Endodermal cell (in vitro differentiated cells): ENCODE measurements at places on chromosomes 3 and 15.

GRCh38 chr3:61912158-61912557 lies 350.8 kb downstream of the PTPRG start:
- no peak for DNase-seq

DNA sequence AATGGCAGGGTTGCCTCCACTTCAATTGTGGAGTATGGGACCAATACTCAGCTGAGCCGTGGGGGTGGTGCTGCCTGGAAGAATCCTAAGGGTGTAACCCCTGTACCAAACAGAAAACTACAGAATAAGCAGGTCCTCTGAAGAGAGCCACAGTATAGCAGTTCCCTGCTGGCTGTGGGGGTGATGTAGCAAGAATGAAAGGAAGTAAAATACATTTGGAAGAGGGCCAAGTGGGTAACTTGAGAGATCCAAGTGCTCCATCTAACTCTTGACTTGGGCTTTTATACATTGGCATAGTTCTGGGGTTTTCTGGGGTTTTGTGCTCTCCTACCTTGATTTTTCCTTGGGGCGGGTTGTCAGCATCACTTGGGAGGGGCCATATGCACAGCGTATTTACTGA lies 341.4 kb downstream of the OTOL1 start:
- no peak for DNase-seq

- peak; percentile 52 for DNase-seq
Observed at GRCh38 chr15:68640791-68641331, 62.1 kb downstream of the CORO2B start.

- no peak for DNase-seq
Observed at GRCh38 chr3:150059729-150060128, 89.0 kb upstream of the PFN2 start.

DNA sequence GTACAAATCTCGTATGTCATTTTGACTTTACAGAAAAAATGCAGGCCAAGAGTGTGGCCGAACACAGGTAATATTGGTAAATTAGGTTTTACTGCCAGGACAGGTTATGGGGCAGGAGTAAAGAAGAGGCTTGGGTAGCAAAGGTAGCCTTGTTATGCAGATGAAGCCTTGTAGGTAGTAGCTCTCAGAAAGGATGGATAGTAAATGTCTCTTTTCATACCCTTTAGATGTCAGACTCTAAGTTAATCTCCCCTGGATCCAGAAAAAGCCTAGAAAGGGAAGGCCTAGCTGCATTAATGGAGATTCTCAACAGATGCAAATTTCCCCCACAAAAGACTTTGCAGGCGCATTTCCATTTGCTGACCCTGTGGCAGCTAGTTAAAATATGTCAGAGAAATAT lies 1445.1 kb upstream of the CADM2 start:
- no peak for DNase-seq

- no peak for DNase-seq
Observed at GRCh38 chr15:34584996-34585395, 1.5 kb upstream of the GOLGA8B start.

- no peak for DNase-seq
Observed at GRCh38 chr3:40021338-40021737, 211.9 kb downstream of the MYRIP start.

DNA sequence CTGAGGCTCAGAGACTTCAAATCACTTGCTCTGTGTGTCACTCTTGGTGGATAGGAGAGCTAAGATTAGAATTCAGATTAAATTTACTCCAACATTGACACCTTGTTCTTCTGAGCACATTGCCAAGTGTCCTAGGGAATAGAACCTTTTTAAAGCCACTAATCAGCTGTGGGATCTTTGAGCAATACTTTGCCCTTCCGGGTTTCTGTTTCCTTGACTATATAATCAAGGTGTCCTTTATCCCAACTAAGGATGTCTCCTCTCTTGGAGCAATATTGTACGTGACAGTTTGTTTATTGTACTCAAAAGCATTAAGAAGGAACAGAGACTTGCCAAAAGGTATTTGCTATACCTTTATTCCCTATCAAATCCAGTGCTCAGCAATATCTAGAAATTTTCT lies 170.9 kb upstream of the CADPS start:
- DNase-seq: no peak

DNA sequence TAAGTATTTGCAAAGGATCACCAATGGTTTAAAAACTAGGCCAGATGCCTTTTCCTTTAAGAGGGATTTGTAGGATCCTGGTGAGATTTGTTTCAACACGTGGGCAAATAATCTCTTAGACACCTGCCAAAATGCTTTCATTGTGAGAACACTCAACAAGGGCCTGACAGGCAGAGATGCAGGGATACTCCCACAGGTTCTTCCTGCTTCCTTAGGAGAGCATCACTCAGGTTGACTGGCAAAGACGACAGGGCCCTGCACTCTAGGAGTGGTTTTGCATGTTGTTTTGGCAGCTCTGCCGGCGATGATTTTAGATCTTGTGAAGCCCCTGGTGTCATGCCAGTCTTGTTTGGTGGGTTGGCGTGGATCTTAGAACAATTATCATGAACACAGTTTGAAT lies 184.5 kb downstream of the NR1D2 start:
- DNase-seq: no peak
